Putamen (tissue), 1 donor: ENCODE measurements at places on chromosomes 16 and 17.
A peak's percentile ranks its signal among the peaks of the same experiment; 100 is the strongest.

GRCh38 chr16:6884002-6884401 is 448.6 kb upstream of the RBFOX1 start:
- DNase-seq, result peak; percentile 61

DNA sequence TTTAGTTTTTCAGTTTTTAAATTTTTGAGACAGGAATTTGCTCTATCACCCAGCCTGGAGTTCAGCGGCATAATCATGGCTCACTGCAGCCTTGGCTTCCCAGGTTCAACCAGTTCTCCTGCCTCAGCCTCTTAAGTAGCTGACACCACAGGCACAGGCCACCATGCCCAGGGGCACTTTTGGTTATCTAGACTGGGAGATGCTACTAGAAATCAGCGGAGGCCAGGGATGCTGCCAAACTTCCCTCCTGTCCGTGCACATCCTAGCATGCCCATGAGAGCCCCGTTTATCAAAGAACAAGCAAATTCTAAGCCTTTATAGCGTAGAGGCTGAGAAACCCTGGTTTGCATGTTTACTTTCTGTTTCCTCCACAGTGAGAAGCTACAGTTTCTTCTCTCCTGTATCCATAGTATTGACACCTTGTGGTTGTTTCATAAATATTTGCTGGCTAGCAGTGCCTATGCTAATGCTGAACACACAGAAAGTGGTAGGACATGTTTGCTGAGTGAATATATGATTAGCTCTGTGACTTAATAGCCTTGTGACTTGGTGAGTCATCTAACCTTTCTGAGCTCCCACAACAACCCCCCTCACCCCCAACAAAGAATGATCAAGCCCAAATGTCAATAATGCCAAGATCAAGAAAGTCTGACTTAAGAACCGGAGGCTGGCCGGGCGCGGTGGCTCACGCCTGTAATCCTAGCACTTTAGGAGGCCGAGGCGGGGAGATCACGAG is 39.2 kb upstream of the MAF start:
- DNase-seq, result no peak

GRCh38 chr17:7561589-7562207 is at the start of gene SENP3:
TSS of gene SENP3 (plus strand) at chr17:7561919. CDS start at chr17:7563077, 1,158 bp downstream.
- DNase-seq, result peak; percentile 92

GRCh38 chr16:86307514-86307903 is 202.8 kb upstream of the FOXF1 start:
- DNase-seq, result no peak

DNA sequence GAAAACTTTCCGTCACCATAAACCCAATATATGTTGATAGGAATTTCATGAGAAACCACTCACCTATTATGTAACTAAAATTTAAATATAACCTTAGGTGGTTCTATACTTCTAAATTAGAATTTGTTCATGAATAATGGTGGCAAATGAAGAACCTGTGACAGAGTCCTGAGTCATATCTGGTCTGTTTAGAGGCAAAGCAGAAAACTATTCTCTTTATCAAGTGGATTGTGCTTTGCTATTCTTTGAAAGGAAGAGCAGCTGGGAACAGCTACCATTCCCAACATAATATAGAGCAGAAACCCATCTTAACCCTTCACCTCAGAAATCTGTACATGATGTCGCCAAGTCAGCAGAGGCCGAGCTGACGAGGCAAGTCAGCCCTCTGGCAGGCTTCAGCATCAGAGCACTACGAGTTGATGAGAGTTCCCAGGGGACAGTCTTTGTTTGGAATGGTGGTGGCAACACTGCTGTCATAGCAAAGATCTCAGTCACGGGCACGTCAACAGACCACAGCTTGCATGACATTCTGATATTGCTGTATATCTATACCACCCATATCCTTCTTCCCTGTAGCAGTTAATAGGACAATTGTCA is 631.9 kb upstream of the CA10 start:
- no peak for DNase-seq

GRCh38 chr17:40540448-40540847 is 24.8 kb downstream of the CCR7 start:
- no peak for DNase-seq

GRCh38 chr17:68036304-68037147 is 991 bp downstream of the KPNA2 start:
- no peak for DNase-seq

DNA sequence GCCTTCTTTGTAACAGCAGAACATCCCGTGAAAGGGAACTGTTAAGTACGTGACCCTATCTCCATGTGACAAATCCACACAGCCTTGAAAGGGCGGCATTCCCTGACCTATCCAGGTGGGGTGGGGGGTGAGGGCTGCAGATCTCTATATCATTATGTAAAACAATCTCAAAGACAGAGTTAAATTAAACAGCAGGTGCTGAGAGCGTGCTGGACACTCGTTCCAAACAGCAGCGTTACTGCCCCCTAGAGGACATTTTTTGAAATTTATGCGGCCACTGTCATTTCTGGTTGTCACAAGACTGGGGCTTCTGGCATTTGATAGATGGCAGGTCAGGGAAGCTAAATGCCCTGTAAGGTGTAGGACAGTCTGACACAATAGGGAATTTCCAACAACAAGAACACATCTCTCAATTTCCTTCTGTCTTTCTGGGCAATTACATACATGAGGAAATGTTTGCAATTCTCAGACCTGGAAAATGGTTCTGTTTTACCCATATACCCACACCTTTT is 6.7 kb upstream of the SLC25A39 start:
- DNase-seq, result peak; percentile 70

- peak; percentile 89 for DNase-seq
These were observed at the start of gene BMERB1 for GRCh38 chr16:15434425-15435215. TSS of gene BMERB1 (plus strand) at chr16:15434588. CDS start at chr16:15434654, 66 bp downstream.

- no peak for DNase-seq
These were observed 3.1 kb upstream of the LHX1 start for GRCh38 chr17:36934144-36934691.

- no peak for DNase-seq
These were observed 7.0 kb downstream of the HEATR3 start for GRCh38 chr16:50072730-50073129.

DNA sequence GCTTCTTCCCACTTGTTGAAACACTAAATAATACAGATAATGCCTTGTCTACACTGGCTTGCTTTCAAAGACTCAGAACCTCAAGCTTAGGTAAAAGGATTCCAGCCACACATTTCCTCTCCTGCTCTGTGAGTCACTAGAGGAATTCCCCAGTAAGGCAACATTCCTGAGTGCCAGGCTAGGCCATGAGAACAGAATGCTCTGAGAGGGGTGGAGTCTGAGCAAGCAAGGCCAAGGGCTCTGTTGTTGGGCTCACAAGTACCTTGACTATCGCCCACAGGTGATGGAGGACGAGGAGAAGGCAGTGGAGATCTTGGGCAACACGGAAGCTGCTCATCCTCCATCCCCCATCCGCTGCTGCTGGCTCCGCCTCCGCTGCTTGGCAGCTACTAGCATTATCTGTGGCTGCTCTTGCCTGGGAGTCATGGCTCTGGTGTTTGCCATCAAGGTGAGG is 6.7 kb upstream of the PHKG2 start:
- no peak for DNase-seq

GRCh38 chr16:78249832-78250231 is 150.4 kb downstream of the WWOX start:
- DNase-seq, result no peak

DNA sequence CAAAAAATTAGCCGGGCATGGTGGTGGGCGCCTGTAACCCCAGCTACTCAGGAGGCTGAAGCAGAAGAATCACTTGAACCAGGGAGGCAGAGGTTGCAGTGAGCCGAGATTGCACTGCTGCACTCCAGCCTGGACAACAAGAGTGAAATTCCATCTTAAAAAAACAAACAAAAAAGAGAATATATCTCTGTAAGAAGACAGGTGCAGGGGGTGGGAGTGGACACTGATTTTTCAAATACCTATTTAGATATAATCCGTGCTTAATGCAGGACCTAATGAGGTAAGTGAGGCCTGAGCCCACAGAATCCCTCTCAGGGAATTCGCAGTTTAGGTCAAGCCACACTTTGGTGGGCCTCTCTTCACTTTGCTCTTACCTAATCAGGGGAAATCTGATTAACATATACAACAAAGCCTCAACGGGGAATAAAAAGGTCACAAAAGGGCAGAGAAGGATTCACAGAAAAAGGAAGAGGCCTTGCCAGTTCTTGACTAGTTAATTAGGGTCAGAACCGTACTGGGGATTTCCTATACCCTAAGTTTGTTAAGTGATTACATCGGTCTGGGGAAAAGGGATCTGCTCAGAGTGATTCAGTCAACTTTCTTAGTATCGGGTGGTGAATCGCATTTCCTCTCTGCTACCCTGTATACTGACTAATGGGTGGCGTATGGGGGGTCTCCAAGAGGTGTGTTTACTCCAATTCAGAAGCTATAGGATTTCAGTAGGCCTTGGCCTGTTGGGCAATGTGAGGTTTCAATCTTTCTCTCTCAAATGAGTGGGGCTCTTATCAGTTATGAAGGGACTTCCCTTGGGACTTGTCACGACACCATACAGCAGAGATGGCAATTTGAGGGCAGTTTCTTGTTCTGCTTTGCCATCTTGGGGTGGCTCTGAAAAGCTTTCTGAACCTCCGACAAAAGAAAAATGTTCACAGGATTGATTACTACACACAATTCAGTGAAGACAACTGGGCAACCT is 1.9 kb upstream of the NFAT5 start:
- no peak for DNase-seq

GRCh38 chr17:79619196-79619595 is 8.3 kb upstream of the RBFOX3 start:
- DNase-seq, result no peak

DNA sequence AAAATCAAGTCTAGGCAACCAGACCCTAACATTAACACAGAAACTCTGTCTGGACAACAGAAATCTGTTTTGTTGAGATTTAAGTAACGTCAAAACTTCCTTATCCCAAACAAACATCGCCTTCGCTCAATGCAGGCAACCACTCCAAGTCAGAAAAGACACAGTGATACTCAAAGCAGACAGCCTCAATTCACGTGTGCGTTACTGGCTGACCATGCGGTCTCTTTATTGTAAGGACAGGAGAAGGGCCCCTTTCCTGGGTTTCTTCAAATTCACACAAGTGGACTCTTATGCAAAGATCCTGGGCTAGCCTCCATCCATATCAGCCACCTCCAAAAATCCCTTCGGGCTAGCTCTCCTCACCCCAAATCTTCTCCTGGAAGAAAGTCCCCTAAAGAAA is 467.7 kb downstream of the SOX9 start:
- DNase-seq, result no peak

- DNase-seq, result no peak
These were observed 117.9 kb upstream of the AXIN2 start for GRCh38 chr17:65679165-65679845.

DNA sequence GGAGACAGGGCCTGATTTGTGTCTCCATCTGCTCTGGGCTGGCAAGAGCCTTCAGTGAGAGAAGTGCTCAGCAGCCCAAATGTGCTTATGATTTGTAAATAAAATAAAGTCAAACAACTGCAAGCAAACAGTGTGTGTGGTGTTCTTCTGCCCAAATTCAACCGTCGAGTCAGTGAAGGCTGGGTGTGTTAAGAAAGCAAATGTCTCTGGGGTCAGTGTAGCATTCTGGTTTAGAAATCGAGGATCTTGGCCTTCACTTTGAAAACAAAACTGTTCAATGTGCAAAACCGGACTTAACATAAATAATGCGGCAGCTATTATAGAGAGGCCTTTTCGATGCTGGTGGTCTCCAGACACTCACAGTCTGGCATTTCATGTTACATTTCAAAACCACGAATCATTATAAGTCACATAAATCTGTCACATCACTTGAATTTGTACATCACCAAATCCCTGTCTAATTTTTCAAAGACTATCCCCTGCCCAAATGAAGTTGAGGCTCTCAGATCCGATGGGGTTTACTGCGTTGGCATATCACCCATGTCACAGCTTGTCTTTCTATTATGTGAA is 158.6 kb upstream of the MYOCD start:
- no peak for DNase-seq

GRCh38 chr17:48578616-48579470 is 693 bp upstream of the HOXB4 start:
- no peak for DNase-seq

DNA sequence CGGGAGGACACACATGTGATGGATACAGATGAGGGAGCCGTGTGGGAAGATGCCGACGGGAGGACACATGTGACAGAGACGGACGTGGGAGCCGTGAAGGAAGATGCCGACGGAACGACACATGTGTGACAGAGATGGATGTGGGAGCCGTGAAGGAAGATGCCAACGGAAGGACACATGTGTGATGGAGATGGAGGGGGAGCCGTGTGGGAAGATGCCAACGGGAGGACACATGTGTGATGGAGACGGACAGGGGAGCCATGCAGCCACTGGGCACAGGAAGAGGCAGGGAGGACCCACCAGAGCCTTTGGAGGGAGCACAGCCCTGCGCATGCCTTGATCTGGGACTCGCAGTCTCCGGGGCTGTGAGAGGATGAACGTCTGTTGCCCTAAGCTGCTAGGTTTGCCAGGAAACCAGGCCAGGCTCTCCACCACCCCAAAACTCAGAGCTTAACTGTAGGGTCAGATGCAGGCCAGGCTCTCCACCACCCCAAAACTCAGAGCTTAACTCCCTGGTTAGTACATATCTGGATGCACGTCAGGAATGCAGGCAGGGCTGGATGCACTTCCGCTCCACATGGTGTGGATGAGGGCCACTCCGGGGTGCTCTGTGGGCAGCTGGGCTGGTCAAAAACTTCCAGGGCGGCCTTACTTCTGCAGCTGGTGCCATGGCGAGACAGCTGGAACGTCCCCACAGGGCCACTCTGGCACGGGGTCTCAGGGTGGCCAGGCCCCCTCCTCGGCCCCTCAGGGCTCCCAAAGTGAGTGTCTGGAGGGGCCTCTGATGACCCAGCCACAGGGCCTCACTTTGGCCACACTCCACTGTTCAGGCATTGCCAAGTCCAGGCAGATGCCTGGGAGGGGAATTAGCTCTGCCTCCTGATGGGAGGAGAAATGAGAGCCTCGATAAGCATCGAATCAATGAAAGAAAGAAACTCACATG is 47.7 kb upstream of the ZNF469 start:
- no peak for DNase-seq

- DNase-seq, result peak; percentile 27
These were observed 68.3 kb downstream of the MARCHF10 start for GRCh38 chr17:62739645-62740388.

DNA sequence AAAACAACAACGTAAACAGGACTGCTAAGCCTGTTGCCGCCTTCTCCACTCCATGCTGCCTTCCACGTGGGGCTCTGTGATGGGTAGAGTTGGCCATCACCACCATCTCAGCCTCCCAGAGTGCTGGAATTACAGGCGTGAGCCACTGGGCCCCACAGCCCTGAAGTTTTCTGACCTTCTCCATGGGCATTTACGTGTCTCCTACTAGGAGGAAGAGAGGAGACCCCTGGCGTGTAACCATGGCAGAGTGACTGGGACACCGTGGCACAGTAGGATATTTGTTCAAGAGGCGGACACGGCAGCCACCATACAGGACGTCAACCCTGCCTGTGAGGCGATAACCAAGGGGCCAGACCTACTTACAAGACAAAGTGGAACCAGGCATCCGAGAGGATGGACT is 31.1 kb downstream of the TRPV3 start:
- no peak for DNase-seq

GRCh38 chr16:75624921-75625334 is 1.8 kb upstream of the ADAT1 start:
- DNase-seq, result no peak

- DNase-seq, result no peak
These were observed 288.0 kb downstream of the MAF start for GRCh38 chr16:79312502-79312901.

GRCh38 chr16:56387396-56387795 is 37.9 kb downstream of the AMFR start:
- no peak for DNase-seq
